ENCODE measurements at places on chromosomes 5 and 9.
A peak's percentile ranks its signal among the peaks of the same experiment; 100 is the strongest.

- peak; percentile 65 for DNase-seq
Observed at GRCh38 chr5:127029581-127030258, 638 bp downstream of the MARCHF3 start.

DNA sequence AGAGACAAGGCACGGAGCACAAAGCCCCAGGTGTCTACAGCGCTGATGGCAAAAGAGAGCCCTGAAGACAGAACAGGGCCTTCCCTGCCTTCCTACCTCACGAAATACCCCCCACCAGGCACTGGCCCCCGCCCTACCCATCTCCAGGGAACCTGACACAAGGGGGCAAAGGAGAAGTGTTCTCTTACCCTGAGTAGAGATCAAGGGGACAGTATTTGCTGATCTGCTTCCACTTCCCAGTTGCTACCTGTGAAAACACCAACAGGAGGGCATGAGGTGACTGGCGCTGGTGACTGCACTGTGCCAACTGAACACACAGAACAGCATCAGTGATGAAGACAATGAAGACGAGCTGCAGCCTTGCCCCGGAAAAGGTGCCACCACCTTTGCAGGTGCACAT lies 27.4 kb downstream of the IPPK start:
- no peak for DNase-seq

DNA sequence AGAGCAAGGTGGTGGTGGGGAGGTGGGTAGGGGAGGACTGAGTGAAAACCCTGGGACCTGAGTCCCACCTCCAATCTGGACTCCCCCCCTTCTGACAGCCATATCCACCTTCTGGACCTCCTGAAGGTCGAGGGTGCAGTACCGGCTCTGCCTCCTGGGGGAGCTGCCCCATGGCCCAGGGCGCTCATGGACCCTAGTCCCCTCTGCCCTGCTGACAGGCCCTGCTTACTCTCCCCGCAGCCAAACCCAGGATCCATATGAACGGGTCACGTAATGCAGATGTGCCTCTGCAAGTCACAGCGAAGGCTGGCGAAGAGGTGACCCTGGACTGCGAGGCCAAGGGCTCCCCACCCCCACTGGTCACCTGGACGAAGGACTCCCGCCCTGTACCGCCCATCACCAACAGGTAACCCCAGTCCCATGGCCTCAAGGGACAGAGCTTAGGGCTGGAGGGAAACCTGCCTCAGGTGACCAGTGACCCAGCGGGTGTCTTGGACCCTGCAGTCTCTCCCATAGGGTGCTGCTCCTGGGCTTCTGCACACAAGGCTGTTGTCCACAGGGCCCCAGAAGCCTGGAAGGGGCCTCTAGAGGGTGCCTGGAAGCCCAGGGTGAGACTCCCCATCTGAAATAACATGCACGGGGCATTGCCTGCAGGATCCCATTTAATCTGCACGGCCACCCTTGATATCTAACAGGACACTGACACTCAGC lies 61.7 kb downstream of the HMCN2 start:
- no peak for DNase-seq

DNA sequence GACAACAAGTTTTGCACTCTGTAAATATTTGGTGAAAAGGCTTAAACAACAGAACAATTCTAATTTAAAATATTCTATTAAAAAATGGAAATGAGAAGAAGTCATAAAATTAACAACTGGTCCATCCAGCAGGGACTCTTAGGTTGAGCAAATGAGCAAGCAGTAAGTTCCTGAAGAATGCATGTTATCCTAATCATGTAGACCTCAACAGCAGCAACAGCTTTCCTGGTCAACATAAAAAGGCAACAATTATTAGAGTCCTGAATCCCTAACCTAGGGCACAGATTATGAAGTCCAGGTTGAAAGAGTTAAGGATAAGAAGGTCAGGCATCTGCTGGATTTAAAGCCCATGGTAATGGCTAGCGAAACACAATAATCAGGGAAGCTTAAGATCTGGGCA lies 120.9 kb downstream of the SSBP2 start:
- no peak for DNase-seq

DNA sequence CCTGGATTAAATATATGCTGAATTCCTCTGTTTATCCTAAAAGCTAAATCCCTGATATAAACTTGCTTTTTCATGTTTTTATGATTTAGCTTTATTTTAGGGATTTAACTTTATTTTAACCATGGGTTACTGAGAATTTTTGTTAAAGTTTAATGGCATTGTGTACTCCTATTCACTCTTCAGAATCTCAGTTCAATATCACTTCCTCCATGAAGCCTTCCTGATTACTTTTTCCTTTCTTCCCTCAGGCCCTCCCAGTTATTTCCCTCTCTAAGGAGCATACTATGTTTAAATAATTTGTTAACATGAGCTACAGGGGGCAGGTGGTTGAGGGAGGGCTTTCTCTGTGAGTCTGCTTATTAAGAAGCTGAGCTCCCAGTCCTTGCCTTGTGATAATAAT lies 149.9 kb downstream of the MTX3 start:
- no peak for DNase-seq

GRCh38 chr9:114583371-114584155 lies 4.0 kb upstream of the ATP6V1G1 start:
- no peak for DNase-seq

DNA sequence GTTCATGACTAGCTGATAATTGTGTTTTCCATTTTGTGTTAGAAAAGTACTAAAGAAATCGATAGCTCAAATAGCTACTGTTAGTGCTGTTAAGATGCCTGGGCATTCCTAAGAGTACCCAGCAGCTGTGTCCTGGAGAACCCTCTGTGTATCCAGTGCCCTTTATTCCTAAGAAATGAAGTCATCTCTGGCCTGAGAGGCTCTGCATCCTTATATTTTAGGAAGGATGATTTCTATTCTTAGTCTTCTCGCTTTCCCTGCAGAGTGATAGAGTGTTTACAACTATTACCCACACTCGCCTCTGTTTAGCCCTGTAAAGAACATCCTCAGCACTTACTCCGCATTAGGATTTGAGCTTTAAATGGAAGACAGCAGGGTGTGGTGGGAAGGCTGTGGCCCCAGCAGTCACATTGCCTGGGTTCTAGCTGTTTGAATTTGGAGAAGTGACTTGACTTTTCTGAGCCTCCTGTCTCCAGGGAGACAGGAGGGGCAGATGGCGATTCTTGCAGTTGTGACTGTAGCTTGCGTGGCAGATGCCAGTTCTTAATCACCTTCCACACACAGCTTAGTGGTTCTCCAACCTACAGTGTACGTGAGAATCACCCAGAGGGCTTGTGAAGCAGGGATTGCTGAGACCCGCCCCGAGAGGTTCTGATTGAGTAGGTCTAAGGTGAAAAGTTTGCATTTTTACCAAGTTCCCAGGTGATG lies 177.2 kb upstream of the PITX1 start:
- DNase-seq: no peak

GRCh38 chr5:7047511-7048261 lies 334.5 kb downstream of the TENT4A start:
- DNase-seq: no peak

GRCh38 chr9:123493627-123494026 lies 137.6 kb downstream of the CRB2 start:
- no peak for DNase-seq

- peak; percentile 85 for DNase-seq
Observed at GRCh38 chr9:129495620-129496472, 125.1 kb downstream of the C9orf50 start.

DNA sequence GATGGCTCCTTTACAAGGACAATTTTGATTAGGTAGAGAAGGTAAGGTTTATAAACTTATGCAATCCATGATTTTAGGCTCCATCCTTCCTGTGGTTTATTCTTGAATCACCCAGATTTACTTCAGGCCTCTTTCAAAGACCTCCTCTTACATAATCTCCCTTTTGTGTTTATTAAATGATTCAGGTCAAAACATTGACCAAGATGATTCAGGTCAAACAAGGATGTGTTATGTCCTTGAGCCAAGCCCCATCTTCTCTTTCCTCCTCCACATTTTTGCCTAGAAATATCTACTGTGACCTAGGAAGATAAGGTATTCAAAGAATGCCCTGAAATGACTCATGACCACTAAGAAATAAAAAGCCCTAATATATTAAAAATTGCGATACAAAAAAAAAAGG lies 31.8 kb upstream of the TLR4 start:
- no peak for DNase-seq

- DNase-seq: no peak
Observed at GRCh38 chr5:33182986-33183385, 257.8 kb upstream of the TARS1 start.

DNA sequence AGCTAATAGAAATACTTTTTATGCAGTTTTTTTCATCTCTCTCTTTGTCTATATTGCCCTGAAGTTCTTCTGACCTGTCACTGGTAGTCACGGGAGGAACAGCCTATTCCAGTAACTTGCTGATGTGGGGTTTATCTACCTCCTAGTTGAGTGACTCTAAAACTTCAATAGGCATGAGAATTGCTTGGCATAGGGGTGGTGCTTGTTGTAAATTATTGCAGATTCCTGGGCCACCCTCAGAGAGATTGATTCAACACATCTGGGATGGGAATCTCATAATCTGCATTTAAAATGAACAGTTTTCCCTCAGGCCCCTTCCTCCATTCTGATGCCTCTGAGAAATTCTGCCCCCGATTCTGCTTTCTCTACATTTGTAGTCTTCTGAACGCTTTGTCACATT lies 184.4 kb downstream of the ARHGEF28 start:
- DNase-seq: no peak

DNA sequence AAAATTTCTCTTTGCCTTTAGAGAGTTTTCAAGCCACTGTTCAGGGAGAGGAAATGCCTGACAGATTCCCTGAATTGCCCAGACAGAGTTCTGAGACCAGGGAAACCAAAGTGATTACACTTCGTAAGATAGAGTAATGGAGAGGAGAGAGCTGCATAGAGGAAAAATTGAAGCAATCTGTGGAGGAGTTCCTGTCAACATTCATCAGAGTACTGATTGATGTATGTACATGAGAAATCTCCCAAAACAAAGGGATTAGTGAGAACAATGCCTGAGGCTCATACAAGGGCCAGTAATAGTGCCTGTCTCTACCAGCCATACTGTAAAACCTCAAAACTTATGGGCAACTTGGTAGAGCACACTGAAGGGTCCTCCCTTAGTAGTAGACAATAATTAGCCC lies 79.0 kb upstream of the TRIM32 start:
- DNase-seq: no peak

DNA sequence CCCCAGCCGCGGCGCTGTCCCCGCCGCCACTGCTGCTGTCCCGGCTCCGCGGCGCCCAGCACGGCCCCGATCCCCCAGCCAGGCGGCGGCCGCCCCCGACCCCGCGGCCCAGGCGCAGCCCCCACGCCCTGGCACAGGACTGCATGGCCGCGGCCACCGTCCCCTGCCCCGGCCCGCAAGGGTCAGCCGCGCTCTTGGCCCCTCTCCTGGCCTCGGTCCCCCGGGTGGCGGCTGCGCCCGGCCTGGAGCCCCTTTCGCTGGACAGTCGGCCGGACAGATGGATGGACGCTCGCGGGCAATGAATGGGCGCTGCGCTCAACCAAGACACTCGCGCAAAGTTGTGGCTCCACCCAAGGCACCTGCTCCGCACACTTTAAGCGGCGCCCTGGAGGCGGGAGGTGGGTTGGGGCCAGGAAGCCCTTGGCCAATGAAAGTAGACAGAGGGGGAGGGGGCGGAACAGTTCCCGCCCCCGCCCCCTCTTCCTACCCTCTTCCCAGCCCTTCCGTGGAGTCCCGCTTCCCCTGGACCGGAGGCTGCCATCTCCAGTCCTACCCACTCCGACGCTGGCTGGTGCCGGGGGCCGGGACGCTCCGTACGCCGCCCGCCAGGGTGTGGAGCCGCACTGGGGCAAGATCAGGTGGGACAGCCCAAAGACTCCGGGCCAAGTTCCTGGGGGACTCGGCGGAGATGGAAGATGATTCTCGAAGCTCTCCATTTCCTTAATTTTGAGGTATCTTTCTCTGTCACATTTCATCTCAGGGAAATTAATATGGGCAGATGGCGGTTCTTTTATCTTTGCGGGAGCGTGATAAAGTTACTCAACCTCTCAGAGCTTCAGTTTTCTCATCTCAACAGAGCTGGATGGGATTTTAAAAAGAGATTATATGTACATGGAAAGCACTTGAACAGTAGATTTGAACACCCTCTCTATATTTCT lies at the start of gene GLDC:
TSS of gene GLDC (minus strand) at position 375 of the 938 bp plus-strand sequence. CDS start at position 145, 230 bp downstream.
- peak; percentile 92 for DNase-seq

DNA sequence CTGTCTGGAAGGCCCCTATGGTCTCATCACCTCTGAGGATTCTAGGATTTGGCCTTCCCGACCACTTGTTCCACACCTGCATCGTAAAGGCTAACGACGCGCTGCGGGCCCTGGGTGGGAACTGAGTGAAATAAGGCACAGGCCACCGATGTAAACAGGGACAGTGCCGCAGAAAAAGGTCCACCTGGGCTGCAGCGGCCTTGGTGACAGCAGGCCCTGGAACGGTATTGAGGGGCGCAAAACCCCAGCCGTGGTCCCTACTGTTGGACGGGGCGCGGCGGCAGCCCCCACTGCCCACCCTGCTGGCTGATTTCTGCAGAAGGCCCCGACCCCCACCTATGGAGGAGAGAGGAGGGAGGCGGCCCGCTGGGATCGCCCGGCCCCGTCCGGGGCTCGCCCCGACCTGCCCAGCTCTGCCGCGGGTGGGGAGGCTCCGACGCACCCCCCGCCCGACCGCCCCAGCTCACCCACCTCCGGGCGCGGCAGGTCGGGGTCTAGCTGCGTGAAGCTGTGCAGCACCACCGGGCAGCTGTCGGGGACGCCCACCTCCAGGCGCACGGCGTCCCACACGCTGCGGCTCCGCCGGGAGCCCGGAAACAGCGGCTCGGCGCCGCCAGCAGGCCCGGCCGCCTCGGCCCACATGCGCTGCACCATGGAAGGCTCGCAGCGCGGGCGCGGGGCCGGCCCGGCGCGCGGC lies 391 bp downstream of the RALGDS start:
- DNase-seq: peak; percentile 39

GRCh38 chr9:77981332-77981731 lies 50.3 kb downstream of the GNAQ start:
- no peak for DNase-seq

- no peak for DNase-seq
Observed at GRCh38 chr5:176446884-176447590, 1.1 kb upstream of the FAF2 start.

GRCh38 chr5:74414228-74414627 lies 226.3 kb downstream of the ENC1 start:
- no peak for DNase-seq

DNA sequence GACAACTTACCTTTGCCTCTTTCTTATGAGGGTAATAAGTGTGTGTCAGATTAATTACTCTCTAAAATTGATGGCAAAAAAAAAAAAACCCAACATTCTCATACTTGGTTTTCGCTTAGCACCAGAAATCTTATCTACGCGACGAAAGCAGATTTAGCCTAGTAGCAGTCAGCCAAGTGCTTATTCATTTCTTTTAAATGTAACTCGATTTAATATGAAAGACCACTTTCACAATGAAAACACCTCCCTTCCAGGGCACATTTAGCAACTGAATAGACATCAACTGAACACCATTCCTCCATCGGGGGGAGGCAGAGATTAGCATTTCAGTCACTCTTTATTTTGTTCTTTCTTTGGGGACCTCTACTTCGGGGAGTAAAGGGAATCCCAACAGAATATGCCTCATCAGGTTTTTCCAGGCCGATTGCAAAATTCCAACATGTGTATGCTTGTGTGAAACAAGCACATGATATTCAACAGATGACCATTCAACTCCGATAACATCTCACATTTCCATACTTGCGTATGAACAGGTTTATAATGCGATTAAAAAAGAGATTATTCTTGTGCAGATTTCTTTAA lies 124.1 kb upstream of the RETREG1 start:
- DNase-seq: no peak
